Hepatocyte (in vitro differentiated cells): ENCODE measurements at places on chromosomes 5 and 9. TPM values are rescaled to one million over a fixed set of nuclear protein-coding genes. Genes with fewer than 3 reads are reported as not detected.

- no peaks in the 10 kb centered on the region for H3K4me1 ChIP-seq
- no peak for DNase-seq
- no peak overlapping the region for H3K4me3 ChIP-seq
- no peaks in the 10 kb centered on the region for H3K36me3 ChIP-seq
- no peak overlapping the region for H3K27ac ChIP-seq
Observed at GRCh38 chr9:127074561-127075548, 47.6 kb downstream of the ANGPTL2 start.

- DNase-seq = no peak
- no peaks in the 10 kb centered on the region for H3K27me3 ChIP-seq
- no peaks in the 10 kb centered on the region for H3K4me1 ChIP-seq
- no peak overlapping the region for H3K27ac ChIP-seq
Observed at GRCh38 chr5:115696141-115696650, 70.4 kb upstream of the TMED7 start.

GRCh38 chr9:5315187-5315923, 10.8 kb upstream of the RLN2 start:
- H3K4me1 ChIP-seq = no peaks in the 10 kb centered on the region
- no peak overlapping the region for H3K27ac ChIP-seq
- H3K27me3 ChIP-seq = no peaks in the 10 kb centered on the region
- H3K4me3 ChIP-seq = no peak overlapping the region

- H3K27ac ChIP-seq = no peak overlapping the region
- H3K4me3 ChIP-seq = no peak overlapping the region
- no peaks in the 10 kb centered on the region for H3K36me3 ChIP-seq
- no peaks in the 10 kb centered on the region for H3K27me3 ChIP-seq
- no peaks in the 10 kb centered on the region for H3K4me1 ChIP-seq
Observed at GRCh38 chr5:56803025-56803424, 12.3 kb upstream of the MAP3K1 start.

DNA sequence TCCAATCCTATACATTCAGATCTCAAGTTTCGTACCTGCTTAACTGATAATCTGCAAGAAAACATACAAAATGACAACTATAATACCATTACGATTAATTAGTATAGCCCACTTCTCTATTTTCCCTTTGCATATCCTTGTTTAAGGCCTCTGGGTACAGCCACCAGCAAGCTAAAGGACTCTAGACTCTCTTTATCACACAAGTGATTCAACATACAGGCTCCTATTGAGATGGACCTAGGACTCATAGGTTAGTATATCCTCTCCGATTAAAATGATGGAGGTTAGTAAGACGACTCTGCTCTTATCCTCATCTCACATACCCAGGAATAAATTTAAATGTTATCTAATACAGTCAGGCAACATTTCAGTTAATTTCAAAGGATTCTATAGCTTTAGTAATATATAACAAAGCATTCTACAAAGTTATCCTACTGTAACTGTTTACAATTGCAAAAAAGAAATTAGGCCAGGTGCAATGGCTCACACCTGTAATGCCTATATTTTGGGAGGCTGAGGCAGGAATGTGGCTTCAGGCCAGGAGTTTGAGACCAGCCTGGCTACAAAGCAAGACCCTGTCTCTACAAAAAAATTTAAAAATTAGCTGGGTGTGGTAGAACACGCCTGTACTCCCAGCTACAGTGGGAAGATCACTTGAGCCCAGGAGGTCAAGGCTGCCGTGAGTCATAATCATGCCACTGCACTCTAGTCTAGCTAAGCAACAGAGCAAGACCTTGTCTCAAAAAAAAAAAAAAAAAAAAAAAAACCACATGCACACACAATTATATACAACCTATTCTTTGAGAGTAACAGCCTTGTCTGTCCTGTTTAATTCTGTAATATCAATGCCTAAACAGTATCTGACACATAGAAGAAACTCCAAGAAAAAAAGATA, 15.4 kb downstream of the HAUS6 start:
- no peaks in the 10 kb centered on the region for H3K27me3 ChIP-seq
- DNase-seq = no peak
- H3K36me3 ChIP-seq = no peaks in the 10 kb centered on the region
- H3K27ac ChIP-seq = peak overlapping the region; percentile 19
- no peak overlapping the region for H3K4me3 ChIP-seq

DNA sequence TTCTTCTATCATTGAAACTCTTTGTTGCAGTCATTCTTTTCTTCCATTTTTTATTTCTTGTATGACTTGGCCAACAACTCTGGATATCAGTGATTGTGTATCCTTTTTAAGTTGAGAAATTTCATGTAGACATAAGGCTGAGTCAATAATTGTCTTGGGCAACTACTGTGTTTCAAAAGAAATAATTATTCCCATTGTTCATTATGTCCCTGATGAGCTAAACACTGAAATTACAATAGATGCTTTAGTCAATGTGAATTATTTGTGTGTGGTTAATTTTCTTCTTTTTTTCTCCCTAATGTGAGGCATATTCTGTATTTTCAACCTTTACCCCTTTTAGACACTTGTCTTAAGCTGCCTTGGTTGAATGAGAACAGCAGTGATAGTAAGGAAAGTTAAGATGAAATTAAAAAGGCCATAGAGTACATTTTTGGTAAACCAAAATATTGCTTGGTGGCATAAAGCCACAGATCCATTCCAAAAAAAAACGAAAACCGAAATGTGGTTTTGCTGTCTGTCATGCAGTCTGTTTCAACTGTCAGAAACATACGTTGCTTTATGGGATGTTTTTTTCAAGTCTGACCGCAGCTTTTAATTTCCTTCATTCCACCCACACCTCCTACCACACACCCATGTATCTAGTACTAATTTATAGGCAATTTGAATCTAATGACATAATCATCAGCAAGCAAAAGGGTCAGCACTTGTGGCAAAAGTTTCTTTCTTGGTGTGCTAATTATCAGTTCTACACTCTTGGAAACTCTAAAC, 21.1 kb downstream of the TLE4 start:
- H3K36me3 ChIP-seq = no peaks in the 10 kb centered on the region
- no peaks in the 10 kb centered on the region for H3K4me1 ChIP-seq
- no peaks in the 10 kb centered on the region for H3K27me3 ChIP-seq
- no peak for DNase-seq

DNA sequence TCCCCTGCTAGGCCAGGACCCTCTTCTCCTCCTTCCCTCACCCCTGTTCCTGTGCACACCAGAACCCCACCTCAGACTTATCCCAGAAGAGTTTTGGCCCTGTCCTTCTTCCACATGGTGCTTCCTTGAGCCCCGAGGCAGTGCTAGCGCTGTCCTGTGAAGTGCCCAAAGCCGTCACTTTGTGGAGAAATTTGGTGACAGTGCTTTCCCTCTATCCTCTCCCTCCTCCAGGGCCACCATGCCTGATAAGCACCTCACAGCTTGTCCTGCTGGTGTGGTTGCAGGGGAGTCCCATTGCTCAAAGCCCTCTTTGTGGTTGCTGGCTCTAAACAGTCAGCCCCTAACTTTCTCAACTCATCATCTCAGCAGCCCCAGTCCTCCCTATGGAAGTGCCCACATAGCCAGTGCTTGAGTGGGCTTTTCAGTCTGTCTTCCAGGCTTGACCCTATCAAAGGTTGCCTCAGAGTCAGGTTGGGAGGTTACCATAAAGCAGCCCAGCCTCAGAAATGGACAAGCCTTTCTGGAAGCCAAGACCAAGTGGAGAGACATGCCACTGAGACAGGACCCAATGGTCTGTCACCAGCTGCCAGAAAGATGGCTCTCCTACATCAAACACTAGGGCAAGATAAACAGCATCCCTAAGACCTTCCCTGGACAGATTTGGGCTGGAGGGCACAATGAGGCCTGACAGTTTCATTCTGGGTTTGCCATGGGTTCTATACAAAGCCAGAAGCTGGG, 18.0 kb downstream of the IGIP start:
- H3K4me1 ChIP-seq = peaks cover 12% of the 10 kb centered on the region
- no peaks in the 10 kb centered on the region for H3K36me3 ChIP-seq
- no peak for DNase-seq
- peaks cover 32% of the 10 kb centered on the region for H3K27me3 ChIP-seq

GRCh38 chr9:90128587-90129190, 513.9 kb downstream of the DIRAS2 start:
- no peak overlapping the region for H3K27ac ChIP-seq
- peaks cover 21% of the 10 kb centered on the region for H3K27me3 ChIP-seq
- no peaks in the 10 kb centered on the region for H3K4me1 ChIP-seq
- no peaks in the 10 kb centered on the region for H3K36me3 ChIP-seq

DNA sequence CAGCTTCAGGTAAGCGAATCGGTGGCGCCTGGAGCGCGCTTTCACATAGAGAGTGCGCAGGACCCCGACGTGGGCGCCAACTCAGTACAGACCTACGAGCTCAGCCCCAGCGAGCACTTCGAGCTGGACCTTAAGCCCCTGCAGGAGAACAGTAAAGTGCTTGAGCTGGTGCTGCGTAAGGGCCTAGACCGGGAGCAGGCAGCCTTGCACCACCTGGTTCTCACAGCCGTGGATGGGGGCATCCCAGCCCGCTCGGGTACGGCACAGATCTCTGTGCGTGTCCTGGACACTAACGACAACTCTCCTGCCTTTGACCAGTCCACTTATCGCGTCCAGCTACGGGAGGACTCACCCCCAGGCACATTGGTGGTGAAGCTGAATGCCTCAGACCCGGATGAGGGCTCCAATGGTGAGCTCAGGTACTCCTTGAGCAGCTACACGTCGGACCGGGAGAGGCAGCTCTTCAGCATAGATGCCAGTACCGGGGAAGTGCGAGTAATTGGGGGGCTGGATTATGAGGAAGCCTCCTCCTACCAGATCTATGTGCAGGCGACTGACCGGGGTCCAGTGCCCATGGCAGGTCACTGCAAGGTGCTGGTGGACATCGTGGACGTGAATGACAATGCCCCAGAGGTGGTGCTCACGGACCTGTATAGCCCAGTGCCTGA, 1.1 kb downstream of the PCDHAC2 start:
- H3K4me1 ChIP-seq = peaks cover 5% of the 10 kb centered on the region
- no peaks in the 10 kb centered on the region for H3K36me3 ChIP-seq
- H3K27ac ChIP-seq = peak overlapping the region; percentile 80
- peak overlapping the region; percentile 95 for H3K4me3 ChIP-seq
- no peak for DNase-seq

Gene IPO11
- 7.1 and 10.3 TPM in 2 replicates for polyA plus RNA-seq

Gene FXN
- polyA plus RNA-seq = 27.3 and 31.5 TPM in 2 replicates

Gene FAM169A
- polyA plus RNA-seq = 3.1 and 3.3 TPM in 2 replicates

Gene PCDHGB7
- 6.7 and 8.4 TPM in 2 replicates for polyA plus RNA-seq

Gene GPR151
- not detected in 2 replicates for polyA plus RNA-seq

Gene CTSL
- 328 and 341 TPM in 2 replicates for polyA plus RNA-seq

Gene ERAP2
- 1.5 and 2.0 TPM in 2 replicates for polyA plus RNA-seq
